ENCODE measurements at places on chromosomes 1 and 21.

DNA sequence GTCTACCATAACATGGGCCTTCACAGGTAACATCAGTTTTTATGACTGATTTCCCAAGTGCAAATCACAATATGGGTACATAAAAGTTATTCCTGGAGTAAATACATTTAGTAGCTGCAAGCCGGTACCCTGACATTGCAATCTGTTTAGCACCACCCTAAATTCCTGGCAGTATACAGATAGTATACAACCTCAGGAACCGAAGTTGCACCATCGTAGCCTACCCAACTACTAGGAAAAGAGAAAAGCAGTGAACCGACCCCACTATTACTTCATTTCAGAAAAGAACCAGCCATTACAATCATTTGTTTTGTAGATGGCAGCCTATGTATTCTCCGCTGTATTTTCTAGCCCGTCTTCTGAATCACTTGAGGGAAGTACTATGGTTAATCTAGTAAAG, 1.1 kb downstream of the ADIPOR1 start:
- DNase-seq: no peak

DNA sequence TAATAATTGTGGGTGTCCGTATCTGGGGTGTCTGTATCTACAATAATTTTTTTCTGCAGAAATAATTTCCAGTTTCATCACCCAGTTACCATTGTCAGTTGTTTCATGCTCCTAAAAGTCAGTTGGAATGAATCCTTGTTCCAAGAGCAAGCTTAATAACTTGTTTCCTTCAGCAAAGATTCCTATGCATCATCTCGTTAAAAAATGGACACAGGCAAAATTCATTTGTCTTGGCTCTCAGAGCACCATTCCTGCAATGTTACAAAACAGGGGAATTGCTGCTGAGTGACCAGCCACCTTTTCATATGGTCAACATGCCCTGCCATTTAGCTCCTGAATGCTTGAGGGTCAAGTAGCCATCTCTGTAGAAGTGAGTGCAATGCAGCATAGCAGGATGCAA, 393.4 kb downstream of the KCNT2 start:
- no peak for DNase-seq

DNA sequence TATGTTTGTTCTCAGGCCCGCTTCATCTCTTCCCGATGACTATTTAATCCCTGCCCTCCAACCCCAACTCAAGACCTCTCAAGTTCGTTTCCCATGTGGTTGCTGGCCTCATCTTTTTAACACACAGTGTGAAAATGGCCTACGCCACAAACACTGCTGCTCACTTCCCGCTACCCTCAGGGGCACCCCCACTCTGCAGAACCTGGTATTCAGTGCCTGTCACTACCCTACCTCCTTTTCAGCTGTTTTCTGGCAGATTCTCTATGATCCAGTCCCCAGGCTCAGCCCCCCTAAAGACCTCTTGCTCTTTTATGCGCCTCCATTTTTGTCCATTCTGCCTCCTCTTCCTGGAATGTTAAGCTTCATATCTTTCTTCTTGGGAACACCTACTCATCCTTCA, 152.6 kb upstream of the C1orf174 start:
- DNase-seq: no peak

- DNase-seq: no peak
Measured at GRCh38 chr1:225885336-225885735, 3.2 kb upstream of the TMEM63A start.

- DNase-seq: no peak
Measured at GRCh38 chr1:99992044-99992722, 22.4 kb downstream of the SLC35A3 start.

DNA sequence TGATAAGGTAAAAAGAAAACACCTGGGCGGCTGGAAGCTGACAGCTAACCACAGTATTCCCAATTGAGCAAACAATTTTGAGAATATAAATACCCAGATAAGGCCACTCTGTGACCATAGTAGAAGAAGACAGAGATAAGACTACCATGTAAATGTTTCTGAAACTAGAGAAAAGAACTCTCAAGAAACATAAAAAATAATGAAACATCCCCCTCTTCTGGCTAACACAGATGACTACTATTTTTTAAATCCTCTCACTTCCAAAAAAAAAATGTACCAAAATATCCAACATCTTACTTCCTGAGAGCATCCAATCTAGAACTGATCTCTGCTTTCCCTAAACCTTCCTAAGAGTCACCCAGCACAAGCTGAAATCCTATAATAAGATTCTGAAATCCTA, 125.9 kb downstream of the HFM1 start:
- no peak for DNase-seq

- DNase-seq: no peak
Measured at GRCh38 chr21:25396135-25396711, 211.1 kb downstream of the MRPL39 start.

GRCh38 chr1:24204116-24204515, 17.0 kb upstream of the IFNLR1 start:
- DNase-seq: no peak

GRCh38 chr1:155013632-155014031, 11.0 kb downstream of the ZBTB7B start:
- no peak for DNase-seq

- DNase-seq: no peak
Measured at GRCh38 chr1:64941461-64942117, 24.8 kb downstream of the JAK1 start.

GRCh38 chr1:171204296-171204695, 19.2 kb downstream of the FMO2 start:
- DNase-seq: no peak

- no peak for DNase-seq
Measured at GRCh38 chr1:182493063-182493462, 43.1 kb downstream of the RGSL1 start.

GRCh38 chr1:940107-941014, 16.6 kb downstream of the SAMD11 start:
- peak; percentile 79 for DNase-seq

GRCh38 chr1:172969611-172970010, 81.1 kb downstream of the TNFSF18 start:
- DNase-seq: no peak

DNA sequence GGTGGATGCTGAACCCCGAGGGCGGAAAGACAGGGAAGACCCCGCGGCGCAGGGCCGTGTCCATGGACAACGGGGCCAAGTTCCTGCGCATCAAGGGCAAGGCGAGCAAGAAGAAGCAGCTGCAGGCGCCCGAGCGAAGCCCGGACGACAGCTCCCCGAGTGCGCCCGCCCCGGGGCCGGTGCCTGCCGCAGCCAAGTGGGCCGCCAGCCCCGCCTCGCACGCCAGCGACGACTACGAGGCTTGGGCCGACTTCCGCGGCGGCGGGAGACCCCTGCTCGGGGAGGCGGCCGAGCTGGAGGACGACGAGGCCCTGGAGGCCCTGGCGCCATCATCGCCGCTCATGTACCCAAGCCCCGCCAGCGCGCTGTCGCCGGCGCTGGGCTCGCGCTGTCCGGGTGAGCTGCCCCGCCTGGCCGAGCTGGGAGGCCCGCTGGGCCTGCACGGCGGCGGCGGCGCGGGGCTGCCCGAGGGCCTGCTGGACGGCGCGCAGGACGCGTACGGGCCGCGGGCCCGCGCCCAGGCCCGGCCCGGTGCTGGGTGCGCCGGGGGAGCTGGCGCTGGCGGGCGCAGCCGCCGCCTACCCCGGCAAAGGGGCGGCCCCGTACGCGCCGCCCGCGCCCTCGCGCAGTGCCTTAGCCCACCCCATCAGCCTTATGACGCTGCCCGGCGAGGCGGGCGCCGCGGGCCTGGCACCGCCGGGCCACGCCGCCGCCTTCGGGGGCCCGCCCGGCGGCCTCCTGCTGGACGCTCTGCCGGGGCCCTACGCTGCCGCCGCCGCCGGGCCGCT, 20.7 kb downstream of the FOXO6 start:
- peak; percentile 61 for DNase-seq

- DNase-seq: no peak
Measured at GRCh38 chr21:41294548-41295231, 21.9 kb upstream of the FAM3B start.

DNA sequence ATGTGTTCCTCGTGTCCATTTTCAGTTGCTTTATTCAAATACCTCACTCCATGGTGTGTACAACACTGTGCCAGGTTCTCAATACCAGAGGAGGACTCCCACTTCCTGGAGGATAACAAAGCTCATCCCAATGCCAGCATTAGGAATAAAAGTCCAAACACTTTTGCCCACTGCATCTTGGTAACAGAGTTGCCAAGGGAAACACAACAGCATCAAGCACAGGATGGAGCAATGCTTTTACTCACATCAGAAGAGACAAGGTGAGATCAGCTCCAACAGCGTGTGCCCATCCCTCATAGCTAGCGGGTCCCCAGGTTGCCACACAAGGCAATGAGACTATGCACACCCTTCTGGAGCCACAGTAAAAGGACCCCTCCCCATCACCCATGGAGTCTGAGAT, 2.9 kb downstream of the KRTAP20-4 start:
- DNase-seq: no peak
